Fibroblast of skin of scalp (primary cell): ENCODE measurements at places on chromosomes 11 and 22.

- peak; percentile 75 for DNase-seq
Observed at GRCh38 chr11:112219476-112220232, 6.6 kb upstream of the PTS start.

DNA sequence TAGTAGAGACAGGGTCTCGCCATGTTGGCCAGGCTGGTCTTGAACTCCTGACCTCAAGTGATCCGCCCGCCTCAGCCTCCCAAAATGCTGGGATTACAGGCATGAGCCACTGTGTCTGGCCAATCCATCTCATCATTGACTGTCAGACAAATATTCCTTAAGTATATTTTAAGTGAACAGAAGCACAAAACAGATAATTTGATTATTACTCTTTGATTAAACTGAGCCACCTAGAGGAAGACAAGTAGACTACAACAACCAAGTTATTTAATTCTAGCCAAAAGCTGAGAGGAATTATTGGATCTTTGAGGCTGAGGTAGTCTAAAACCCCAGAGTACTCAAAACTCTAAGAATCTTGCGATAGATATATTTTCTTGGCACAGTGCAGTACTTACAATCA lies 1.2 kb downstream of the ACRV1 start:
- DNase-seq = no peak

DNA sequence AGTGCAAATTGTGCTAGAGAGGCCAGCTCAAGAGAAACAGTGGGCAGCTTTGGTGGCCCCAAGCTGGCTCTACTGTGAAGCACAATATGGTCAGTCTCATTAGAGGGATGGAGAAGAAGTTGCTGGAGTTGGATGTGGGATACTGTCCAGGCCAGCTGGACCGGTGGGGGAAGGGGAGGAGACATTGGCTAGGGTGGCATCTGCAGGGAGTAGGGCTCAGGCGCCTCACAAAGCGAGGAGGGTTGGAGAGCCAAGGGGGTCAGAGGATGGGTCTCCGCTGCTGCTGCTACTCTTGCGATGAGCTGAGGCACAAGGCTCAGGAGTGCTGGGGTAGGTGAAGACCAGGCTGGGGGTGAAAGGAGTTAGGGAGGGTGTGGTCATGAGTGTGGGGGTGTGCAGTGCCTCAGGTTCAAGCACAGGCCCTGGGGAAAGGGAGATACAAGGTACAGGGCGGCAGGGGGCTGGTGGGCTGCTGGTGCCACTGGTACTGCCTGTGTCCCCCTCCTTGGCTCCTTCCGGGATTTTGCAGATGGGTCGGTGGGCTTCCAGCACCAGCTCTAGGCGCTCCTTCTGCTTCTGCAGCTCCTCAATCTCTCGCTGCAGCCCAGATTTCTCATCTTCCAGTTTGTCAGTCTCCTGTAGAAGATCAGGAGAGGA lies 2.3 kb downstream of the CCDC85B start:
- no peak for DNase-seq

DNA sequence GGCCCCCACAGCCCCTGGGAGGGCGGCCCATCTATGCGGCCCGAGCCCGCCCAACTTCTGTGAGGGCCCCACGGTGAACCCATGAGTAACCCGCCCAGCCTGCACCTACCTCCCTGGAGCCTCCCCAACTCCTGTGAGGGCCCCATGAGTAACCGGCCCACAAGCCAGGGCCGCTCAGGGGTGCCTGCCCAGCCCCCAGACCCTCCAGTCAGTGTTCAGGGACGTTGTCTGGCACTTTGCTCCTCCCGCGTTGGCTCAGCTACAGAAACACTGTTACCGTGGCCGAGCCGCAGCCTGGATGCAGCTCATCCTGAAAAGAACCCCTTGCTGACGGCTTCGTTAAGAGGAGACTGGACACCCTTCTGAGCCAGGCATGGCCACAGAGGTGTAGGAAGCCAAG lies 179.6 kb downstream of the BRD1 start:
- DNase-seq = no peak
